HFF-Myc (cell line): ENCODE measurements at places on chromosomes 7 and 10.
A peak's percentile ranks its signal among the peaks of the same experiment; 100 is the strongest.

DNA sequence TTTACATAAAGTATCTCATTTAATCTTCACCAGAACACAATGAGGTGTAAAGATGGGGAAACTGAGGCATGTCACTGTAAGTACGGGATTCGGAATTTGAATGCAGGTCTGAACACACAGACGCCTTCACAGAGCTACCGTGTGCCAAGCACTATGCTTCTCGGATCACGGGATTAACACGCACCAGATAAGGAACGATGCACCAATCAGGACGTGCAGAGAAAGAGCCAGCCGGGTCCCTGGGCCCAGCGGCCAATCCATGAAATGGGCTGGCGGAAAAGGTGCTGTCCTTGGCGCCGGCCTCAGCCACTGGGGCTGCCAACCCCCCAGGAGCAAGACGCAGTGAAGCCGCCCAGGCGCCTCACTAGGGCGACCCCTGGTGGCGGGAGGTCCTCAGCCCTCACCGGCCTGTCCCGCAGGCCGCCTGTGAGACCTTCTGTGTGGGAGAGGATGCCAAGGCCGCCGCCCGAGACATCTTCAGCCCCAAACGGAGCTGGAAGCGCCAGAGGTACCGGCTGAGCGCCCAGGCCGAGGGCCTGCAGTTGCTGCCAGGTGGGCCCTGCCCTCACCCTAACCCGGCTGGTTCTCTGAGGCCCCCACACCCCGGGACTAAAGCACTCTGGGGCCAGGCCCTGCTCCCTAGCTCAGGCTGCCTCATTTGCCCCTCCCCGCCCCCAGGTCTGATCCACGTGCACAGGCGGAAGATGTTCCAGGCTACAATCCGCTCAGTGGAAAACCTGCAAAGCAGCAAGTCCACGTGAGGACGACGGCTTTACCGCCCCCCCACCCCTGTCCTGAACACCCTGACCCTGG lies 15.6 kb downstream of the ATG9B start:
- DNase-seq, result no peak

DNA sequence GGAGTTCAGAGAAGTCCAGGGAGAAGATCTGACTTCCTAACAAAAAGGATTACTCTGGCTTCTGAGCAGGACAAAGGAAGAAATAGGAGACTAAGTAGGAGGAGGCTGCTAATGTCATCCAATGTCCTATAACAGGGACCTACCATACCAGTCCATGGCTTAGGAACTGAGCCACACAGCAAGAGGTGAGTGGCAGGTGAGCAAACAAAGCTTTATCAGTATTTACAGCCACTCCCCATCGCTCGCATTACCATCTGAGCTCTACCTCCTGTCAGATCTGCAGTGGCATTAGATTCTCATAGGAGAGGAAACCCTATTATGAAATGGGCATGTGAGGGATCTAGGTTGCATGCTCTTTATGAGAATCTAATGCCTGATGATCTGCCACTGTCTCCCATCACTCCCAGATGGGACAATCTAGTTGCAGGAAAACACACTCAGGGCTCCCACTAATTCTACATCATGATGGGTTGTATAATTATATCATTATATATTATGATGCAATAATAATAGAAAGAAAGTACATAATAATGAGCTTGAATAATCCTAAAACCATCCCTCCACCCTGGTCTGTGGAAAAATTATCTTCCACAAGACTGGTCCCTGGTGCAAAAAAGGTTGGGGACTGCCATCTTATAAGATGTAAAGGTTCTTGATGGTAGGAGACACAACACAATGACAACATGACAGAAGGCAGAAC lies 487.4 kb downstream of the PLXDC2 start:
- DNase-seq, result no peak

DNA sequence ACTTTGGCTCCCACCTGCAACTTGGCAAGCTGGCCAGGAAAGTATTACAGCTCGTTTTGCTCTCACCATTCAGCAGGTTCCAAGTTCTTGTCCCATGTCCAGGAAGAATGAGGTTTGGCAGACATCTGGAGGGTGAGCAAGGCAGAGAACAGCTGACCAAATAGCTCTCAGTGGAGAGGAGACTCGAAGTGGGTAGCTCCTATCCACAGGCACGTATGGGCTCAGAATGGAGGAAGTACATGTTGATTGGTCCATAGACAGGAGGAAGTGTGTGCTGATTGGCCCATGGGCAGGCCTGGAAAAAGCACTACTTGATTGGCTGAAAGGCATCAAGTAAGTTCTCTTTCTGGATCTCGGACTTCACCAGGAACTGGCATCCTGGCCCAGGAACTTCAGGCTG lies 3.0 kb upstream of the NCAPG2 start:
- DNase-seq, result no peak

- DNase-seq, result no peak
Observed at GRCh38 chr10:17445400-17445998, 8.9 kb downstream of the ST8SIA6 start.

DNA sequence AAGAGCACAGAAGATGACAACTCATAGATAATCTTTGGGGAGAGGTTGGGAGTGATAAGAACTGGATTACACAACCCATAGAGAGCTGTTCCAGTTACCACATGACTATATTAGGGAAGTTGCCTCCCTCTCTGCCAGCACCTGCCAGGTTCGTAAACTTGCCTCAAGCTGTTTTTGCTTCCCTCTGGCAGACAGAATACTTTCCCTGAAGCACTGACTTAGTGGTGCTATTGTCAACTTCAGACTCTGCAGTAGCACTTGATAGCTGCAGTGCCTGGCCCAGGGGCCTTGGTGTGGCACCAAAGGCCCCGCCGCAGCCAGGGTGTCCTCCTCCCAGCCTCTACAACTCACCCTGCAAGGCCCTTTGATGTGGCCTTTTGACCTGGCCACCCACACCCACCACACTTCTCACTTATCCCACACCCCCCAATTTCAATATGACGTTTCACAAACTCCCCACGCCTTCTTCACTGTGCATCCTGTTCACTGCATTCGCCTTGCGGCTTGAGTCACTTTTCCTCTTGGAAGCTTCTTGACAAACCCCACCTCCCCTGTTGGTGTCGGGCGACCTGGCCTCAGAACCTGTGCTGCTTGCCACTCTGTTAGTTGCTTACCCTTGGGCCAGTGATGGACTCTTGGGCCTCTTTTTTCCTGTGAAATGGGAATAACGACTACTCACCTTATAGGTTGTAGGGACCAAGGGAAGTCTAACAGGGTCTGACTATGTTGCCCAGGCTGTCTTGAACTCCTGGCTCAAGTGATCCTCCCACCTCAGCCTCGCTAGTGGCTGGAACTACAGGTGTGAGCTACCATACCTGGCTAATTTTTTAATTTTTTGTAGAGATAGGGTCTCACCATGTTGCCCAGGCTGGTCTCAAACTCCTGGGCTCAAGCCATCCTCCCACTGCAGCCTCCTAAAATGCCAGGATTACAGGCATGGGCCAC lies 50.2 kb upstream of the PODXL start:
- no peak for DNase-seq

GRCh38 chr7:155267023-155267422 lies 30.7 kb upstream of the INSIG1 start:
- DNase-seq, result no peak

DNA sequence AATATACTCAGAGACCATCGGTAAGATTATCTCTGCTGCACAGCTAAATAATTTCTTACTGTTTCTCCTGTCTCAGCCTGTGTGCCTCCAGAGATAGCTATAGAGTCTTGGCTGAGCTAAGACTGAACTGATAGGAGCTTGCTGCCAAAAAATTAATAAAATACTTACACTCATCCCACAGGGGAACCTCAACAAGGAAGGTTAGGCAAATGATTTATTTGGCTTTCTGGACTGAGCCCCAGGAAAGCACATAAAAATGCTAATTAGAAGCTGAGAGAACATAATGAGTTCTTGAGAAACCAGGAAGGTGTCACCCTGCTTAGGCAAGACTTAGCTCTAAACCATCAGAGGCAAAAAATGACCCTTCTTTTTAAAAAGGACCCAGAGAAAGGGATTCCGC lies 534.5 kb downstream of the TNS3 start:
- DNase-seq, result no peak

GRCh38 chr10:71927776-71928592 lies 36.2 kb upstream of the CHST3 start:
- DNase-seq, result no peak

DNA sequence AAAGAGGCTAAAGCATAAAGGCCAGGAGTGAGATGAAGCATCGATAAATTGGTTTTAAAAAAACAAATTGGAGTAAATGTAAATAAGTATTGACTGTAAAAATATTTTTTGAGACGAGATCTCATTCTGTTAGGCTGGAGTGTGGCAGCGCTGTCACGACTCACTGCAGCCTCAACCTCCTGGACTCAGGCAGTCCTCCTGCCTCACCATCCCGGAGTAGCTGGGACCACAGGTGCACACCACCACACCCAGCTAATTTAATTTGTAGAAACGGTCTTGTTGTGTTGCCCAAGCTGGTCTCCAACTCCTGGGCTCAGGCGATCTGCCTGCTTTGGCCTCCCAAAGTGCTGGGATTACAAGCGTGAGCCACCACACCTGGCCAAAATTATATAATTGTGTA lies 17.8 kb downstream of the HNRNPA2B1 start:
- no peak for DNase-seq

DNA sequence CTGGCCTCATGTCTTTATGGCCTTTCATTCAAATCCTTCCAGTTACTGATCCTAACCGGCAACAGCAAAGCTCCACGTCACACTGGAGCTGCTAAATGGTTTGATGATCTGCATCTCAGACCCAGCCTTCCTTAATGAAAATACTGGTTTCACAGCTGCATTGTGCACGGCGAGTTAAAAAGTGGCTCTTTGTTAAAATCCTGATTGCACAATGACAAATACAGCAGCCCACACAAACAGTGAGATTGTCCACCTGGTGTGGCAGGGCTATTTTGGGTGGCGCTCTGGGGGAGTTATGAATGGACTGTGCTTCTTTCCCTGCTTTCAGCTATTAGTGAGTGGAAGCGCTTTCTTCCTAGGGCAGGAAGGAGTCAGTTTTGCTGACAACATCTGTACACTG lies 63.4 kb upstream of the C1QL3 start:
- DNase-seq, result no peak

GRCh38 chr10:118290471-118290995 lies 51.6 kb downstream of the FAM204A start:
- no peak for DNase-seq

GRCh38 chr7:73647725-73648592 lies 19.7 kb upstream of the VPS37D start:
- no peak for DNase-seq

- DNase-seq, result no peak
Observed at GRCh38 chr10:85977642-85978041, 389.0 kb downstream of the GRID1 start.

GRCh38 chr7:7428806-7429205 lies 106.9 kb downstream of the COL28A1 start:
- peak; percentile 97 for DNase-seq

DNA sequence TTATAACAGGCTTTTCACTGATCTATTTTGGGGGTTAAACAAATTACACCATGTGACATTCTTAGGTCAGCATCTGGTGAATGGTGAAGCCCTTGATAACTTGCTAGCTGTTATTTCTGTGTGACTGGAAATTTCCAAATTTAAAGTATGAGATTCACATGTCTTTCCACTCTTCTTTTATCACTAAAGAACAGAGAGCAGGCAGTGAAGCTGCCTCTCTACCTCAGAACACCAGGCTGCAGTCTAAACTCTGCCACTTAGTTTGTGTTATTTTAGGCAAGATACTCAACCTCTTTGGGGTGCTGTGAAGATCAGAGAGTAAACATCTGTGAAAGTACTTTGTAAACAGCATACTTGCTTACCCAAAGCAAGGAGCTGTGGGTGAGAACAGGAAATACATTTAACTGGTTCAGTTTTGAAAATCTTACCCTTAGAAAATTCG lies 15.5 kb upstream of the SP4 start:
- DNase-seq, result no peak

GRCh38 chr10:78779339-78779955 lies 289.3 kb upstream of the ZMIZ1 start:
- DNase-seq, result no peak
